ENCODE measurements at places on chromosomes 2 and 18.

DNA sequence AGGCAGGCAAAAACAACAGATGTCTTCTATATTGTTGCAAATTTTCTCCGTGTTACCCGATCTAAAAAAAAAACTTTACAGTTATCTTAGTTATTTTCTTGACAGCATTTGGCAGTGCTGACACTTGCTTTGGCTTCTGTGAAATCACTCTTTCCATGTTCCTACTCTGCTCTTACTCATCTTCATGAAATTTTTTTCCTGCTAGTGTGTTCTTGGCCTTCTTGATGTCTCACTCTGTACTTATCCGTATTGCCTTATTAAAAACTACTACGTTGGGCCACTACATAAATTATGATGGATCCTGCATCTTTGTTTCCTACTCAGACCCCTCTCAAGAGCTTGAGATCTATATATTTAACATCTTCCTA lies 134.4 kb downstream of the IKZF2 start:
- DNase-seq = no peak

DNA sequence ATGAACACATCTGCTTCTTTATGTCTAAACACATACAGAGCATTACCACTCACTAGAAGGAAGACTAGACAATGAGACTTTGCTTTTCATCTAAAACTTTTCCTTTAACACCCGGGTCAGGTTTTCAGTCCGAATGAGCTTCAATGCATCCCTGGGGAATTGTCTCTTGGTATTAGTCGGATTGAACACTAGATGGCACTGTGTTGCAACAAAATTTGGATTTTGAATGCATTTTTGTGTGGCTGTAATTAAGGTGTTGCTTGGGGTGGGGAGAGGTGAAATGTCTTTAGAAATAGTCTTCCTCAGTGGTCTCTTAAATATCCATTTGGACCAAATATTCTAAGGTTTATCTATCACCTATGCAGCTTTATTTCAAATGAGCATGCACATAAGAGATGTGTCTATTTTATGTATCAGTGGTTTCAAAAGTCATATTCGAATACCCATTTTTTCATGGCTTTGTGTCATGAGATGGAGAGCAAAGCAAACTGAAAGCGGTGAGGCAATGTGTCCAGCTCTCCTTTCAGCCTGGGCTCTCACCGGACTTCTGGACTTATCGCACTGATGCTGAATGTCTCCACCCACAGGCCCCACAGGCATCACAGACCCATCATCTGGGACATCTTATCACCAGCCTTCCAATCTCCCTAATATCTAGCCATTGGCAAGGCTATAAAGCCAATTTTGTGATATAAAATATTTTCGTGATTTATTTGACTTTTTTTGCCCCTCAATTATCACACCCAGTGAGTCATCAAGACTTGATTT lies 510.3 kb downstream of the RNF144A start:
- DNase-seq = no peak

GRCh38 chr18:63183952-63184770 lies 135.4 kb downstream of the BCL2 start:
- DNase-seq = no peak

DNA sequence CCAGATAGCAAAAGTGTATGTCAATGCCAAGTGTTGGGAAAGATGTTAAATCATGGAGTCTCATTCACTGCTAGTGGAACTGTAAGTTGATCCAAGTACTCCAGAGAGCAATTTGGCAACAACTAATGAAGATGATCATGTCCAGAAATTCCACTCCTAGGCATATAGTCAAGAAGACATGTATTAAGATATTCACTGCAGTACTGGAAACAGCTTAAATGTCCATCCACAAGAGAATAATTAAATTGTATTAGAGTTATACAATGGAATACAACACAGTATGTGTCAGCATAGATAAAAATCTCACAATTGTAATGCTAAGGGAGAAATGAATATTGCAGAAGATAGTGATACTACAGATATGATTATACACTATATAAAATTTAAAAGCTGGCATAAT lies 15.2 kb upstream of the LBH start:
- no peak for DNase-seq

DNA sequence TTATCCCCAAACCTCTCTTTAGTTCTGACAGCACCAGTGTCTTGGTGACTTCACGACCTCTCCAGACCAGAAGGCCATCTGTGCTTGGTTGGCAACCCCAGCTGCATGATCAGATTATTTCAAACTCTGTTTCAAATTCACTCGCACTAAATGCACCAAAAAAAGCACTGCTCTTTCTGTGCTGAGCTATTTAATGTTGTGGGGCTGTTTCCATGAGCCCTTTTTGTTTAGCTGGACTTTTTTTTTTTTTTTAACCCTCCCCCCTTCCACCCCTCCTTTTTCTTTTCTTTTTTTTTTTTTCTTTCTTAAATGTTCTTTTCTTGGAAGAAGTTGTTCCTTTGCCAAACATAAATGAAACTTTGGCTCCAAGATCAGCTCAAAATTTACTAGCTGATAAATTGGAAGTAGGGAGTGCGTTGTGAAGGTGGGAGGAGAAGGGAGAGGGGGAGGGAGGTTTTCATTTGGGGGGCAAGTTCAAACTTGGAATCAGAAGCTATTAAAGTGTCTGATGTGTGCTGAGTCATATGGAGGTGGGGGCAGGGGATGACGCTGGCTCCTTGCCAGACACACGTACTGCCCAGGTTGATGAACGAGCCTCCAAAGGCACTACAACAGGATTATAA lies 543.0 kb upstream of the TNP1 start:
- DNase-seq = peak; percentile 65

- DNase-seq = no peak
Observed at GRCh38 chr2:112836695-112837117, at the start of gene IL1B. Gene IL1B (minus strand): TSS chr2:112836779. CDS start chr2:112836229, 550 bp downstream.

GRCh38 chr18:80147037-80147417 lies 38.0 kb downstream of the ADNP2 start:
- no peak for DNase-seq

DNA sequence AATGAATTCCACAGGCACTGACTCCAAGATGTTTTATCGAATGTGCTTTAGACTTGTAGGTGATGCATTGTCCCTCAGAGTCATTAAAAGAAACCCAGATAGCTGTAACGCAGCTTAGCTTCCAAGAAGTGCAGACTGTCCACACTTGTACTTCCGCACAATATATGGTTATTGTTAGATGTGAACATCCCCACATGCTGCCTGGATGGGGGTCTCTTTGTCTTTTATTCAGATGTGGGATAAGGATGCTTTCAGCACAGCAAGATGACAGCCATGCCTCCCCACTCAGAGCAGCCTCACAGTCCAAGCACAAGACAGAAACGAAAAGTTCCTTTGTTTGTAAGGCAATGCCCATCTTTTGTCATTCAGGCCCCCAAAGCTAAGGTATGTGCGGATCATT lies 416.6 kb downstream of the HRH4 start:
- DNase-seq = no peak

DNA sequence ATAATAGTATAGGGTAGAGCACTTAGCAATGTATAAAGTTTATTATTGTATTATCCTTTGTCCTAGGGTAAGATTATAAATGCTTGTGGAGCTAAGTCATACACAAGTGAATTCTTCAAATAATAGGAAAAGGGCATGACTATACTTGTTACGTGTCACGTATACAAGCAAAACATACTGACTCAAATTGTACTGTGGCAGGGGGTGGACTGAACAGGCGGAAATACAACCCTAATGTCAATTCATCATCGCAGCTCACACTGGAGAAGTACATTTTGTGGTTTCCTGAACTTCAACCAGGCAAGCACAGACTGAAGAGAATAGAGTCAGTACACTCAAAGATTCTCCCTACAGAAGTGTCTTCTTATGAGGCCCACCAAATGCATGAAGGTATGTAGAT lies 201.0 kb downstream of the MBD2 start:
- DNase-seq = no peak

GRCh38 chr18:44153981-44154380 lies 526.7 kb upstream of the SETBP1 start:
- no peak for DNase-seq

DNA sequence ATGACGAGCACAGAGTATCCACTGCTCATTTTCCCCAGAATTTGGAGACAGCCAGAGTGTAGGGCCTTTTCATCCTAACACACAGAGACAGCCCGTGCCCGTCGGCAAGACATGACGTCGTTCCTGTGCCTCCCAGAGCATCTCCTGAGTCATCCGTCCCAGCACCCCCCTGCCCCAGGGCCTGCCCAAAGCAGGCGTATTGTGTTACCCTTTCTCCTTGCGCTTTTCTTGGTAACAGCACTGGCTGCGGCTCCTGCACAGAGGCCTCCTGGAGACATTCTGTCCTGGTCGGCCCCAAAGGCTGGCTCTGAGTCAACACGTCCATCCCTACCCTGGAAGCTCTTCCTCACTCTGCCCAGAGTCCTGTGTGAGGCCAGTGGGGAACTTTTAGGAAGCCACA lies 217.1 kb downstream of the KLHL29 start:
- no peak for DNase-seq

GRCh38 chr2:102399499-102400141 lies 23.3 kb upstream of the IL18RAP start:
- no peak for DNase-seq

GRCh38 chr2:196954001-196954400 lies 27.5 kb upstream of the PGAP1 start:
- no peak for DNase-seq

DNA sequence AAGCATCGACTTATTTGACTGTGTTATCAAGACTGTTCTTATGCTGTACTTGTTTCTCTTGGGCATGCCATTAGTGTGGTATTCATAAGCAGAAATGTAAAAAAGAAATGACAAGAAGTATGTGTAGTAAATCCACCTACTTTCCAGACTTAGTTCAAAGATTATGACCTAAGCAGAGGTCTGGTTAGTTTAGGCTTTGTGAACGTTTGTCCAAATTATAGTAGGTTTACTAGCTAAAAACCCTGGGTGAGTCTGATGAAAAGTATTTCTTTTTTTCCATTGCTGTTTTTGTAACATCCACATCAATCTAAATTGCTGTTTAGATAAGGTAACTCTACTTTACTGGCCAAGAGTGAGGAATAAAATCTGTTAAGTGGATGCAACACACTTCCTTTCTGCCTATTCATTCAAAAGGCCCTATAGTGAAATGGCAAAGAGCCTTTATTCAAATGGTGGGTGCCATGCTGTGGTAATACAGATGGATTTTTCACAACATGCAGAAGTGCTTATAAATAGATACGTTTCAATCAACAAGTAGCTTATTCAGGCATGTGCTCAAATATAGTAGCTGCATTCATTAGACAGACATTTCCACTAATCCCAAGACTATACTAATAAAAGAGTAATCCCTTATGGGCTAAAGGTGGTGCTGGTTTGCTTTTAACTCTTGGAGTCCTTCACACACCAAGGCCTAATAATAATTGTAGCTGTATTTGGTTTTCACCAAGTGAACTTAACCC lies 122.5 kb upstream of the LTBP1 start:
- no peak for DNase-seq

- no peak for DNase-seq
Observed at GRCh38 chr2:83115155-83115554, 1343.9 kb downstream of the SUCLG1 start.

GRCh38 chr2:229774237-229774636 lies 59.9 kb upstream of the DNER start:
- DNase-seq = no peak

- DNase-seq = no peak
Observed at GRCh38 chr2:85462322-85462721, 43.8 kb downstream of the SH2D6 start.

DNA sequence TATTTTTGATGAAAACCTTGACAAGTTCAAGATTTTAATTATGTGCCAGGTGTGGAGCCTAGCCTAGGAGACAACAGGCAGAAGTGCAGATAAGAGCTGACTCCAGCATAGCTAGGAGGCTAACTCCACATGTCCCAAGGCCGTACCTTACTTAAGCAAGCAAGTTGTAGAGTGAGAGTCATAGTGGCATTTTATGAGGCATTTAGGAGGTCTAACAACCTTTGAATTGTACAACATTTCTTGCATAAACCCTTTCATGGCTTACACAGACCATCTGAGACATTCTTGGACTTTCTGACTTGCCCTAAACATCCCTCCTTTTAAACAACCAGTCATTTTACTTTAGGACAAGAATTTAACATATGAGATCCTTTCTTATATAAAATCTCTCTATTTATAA lies 8.3 kb upstream of the SUCLG1 start:
- no peak for DNase-seq

- DNase-seq = no peak
Observed at GRCh38 chr2:46175419-46175818, 121.8 kb upstream of the EPAS1 start.

DNA sequence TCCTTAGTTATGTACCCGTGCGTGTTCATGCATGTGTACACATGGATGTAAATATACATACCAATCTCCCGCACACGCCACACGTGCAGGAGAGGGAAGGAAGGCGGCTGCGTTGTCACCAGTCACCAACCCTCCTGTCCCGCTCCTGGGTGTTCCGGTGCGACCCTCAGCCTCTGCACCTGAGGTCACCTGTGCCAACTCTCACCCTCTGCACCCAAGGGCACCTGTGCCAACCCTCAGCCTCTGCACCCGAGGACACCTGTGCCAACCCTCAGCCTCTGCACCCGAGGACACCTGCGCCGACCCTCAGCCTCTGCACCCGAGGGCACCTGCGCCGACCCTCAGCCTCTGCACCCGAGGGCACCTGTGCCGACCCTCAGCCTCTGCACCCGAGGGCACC lies 192.8 kb upstream of the SALL3 start:
- no peak for DNase-seq

- no peak for DNase-seq
Observed at GRCh38 chr2:88829607-88830463, 138.4 kb downstream of the RPIA start.

DNA sequence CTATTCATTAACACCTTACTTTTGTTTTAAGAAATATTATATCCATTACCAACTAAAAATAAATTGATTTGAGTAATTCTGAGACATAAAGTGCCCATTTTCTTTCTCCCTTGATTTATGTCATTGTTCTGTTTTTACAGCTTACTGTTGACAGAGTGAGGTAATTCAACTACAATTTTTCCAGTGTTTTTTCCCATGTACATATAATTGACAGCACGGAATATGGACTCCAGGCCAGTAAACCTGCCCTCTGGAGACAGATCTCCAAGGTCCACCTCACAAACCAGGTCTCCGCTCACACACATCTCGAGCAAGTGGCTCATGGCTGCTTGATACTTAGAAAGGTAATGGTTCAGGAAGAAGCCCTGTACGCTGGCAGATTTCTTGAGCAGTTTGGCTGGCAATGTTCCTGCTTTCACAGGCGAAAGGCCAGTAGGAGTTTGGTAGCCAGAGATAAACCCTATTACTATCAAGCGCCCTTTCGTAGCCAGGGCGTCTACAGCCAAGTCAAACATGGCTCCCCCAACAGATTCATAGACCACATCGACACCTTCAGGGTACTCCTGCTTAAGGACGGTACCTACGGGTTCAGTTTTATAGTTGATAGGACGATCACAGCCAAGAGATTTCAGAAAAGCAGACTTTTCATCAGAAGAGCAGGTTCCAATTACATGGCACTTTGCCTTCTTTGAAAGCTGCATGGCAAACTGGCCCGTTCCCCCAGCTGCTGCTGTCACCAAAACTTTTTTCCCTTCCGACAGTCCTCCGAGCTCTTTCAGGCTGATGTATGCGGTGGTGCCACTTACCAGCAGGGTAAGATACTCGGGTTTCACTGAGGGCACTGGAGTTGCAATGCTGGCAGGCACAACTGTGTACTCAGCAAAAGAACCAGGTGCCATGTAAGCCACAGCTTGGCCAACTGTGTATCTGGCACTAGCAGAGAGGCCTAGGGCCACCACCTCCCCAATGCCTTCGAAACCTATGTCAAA lies 7.4 kb downstream of the PTGR3 start:
- DNase-seq = no peak

- no peak for DNase-seq
Observed at GRCh38 chr2:219459460-219460311, 25.0 kb downstream of the SPEG start.

- DNase-seq = no peak
Observed at GRCh38 chr2:176211110-176211509, 22.6 kb downstream of the HOXD1 start.

Data from sciatic nerve (tissue), 2 donors.